ENCODE measurements at places on chromosomes 6 and 20.

DNA sequence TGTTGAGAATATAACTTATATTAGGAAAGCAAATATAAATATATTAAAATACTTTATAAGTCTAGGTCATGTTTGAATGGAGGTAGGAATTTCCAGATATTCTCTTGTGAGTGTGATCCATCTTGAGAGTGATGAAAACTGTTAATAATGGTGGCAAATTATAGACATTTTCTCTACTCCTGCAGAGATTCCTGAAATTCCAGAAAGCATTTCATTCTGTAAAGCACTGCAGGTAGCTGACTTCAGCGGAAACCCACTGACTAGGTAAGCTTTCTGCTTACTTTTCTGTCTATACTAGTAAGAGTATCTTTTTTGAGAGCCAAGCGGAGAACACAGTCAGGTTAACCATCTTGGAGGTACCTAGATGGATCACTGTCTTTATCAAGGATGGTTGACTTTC, 84.0 kb downstream of the LRRC1 start:
- DNase-seq: no peak

GRCh38 chr6:52579006-52579660, 2.3 kb upstream of the TRAM2 start:
- DNase-seq: no peak

GRCh38 chr6:39338397-39338796, 15.9 kb upstream of the KCNK16 start:
- no peak for DNase-seq

GRCh38 chr6:119122336-119122735, 43.9 kb upstream of the FAM184A start:
- DNase-seq: no peak

- DNase-seq: no peak
These were observed 106.4 kb downstream of the ASCC3 start for GRCh38 chr6:100774681-100775080.

GRCh38 chr20:63749597-63750508, 10.3 kb downstream of the SLC2A4RG start:
- no peak for DNase-seq

DNA sequence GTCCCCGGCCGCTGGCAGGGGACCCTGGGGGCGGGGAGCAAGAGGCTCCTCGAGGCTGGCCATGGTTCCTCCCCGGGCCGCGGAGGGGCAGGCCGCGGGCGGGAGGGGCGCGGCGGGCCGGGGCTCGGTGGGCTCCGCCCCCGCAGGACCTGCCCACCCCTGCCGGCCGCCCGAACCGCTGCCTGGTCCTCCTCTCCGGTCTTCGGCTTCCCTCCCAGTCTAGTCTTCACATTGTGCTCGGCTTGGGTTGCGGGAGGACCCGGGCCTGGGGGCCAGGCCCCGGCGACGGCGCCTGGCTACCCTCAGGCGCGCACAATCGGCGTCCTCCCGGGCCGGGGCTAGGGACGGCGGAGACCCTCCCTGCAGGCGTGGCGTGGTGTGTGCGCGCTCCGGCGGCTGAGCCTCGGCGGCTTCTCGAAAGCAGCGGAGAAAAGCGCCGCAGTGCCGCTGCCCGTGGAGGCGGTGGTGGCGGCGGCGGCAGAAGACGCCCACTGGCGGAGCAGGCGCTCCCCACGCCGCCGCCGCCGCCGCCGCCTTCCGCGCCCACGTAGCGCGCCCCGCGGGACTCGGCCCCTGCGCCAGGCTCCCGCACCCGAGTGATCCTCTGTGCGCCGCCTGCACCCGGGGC, at the start of gene PDE10A:
Gene PDE10A, minus strand, starts transcription at position 493 of the 628 bp plus-strand sequence. Its CDS starts 430 bp downstream, at position 63.
- peak; percentile 7 for DNase-seq

DNA sequence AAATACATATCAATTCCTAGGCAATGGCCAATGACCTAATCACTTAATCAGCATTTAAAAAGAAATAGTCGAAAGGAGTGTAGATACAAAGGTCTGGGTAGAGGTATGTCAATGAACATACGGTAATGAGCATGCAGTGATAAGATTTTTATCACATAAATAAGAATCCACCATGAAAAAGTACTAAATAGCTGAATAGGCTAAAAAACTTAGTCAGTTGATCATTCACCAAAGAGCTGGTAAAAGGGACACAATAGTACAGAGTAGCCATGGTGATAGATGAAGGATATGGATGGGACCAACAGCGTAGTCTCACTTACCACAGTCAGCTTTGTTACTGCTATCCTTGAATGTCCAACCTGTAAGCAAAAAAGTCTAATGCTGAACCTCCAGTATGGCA, 1018.6 kb upstream of the EYS start:
- DNase-seq: no peak

- DNase-seq: no peak
These were observed 42.3 kb downstream of the RALGAPB start for GRCh38 chr20:38514947-38515346.

DNA sequence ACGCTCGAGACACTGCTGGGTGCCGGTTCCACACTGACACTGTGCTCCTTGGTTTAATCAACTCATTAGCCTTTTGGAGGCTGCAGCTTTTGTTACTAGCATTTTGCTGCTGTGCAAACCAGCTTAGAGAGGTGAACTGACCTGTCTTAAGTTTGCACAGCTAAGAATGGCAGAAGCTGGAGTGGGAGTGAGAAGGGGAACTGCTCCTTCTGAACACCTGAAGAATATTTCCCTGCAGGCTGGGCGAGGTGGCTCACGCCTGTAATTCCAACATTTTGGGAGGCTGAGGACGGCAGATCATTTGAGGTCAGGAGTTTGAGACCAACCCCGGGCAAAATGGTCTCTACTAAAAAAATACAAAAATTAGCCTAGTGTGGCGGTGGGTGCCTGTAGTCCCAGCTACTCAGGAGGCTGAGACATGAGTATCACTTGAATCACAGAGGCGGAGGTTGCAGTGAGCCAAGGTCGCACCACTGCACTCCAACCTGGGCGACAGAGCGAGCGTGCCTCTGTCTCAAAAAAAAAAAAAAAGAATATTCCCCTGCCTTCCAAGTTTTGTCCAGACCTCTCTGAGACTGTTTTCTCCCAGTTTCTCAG, 5.0 kb downstream of the CEBPB start:
- DNase-seq: no peak

GRCh38 chr20:17712708-17713107, 12.9 kb downstream of the BANF2 start:
- no peak for DNase-seq

DNA sequence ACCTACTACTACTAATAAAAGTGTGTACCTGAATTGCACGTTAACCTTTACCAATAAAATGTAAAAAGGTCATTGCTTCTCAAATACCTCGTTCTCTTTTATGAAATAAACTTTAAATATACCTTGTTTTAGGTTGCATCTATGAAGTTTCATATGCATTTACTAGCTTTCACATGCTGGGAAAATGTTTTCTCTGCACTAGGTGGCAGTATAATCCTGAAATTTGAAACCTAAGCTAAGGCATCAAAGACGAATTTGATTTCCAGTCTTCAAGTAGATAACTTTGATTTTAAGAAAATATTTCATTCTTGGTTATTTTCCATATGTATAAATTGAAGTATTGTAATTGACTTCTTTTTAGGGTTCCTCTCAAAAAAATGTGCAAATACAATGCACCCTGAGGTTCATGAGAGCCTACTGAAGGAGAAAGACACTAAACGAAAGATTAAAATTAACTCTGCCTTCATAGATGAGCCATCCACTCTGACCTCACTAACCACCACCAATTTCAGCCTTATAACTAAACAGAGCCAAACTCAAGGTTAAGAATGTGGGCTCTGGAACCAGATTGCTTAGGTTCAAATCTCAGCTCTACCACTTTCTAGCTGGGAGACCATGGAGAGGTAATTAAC, 7.3 kb upstream of the COL9A1 start:
- no peak for DNase-seq

GRCh38 chr6:104183816-104184435, 675.8 kb downstream of the HACE1 start:
- no peak for DNase-seq

- no peak for DNase-seq
These were observed 63.4 kb downstream of the TXNDC5 start for GRCh38 chr6:7846966-7847818.

- DNase-seq: no peak
These were observed 26.5 kb upstream of the SMIM29 start for GRCh38 chr6:34275128-34275804.

DNA sequence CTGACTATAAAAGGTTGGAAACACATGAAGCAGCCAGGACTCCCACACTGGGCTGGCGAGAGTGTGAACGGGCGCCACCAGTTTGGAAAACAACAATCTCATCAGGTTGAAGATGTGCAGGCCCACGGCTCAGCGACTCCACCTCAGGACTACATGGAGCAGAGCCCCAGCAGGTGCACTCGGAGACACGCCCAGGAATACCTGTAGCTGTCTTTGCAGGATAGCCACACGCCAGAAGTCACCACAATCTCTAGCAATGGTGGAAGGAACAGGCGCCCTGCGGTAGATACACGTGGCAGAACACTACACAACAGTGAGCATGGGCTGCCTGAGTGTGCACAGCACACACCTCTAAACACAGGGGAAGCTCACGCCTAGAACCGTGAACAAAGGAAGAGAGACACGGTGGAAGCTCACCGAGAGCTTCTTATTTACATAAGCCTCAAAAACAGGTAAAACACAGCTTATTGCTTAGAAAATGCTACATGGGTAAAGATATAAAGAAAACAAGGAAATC, 28.7 kb upstream of the RPS6KA2 start:
- DNase-seq: no peak

DNA sequence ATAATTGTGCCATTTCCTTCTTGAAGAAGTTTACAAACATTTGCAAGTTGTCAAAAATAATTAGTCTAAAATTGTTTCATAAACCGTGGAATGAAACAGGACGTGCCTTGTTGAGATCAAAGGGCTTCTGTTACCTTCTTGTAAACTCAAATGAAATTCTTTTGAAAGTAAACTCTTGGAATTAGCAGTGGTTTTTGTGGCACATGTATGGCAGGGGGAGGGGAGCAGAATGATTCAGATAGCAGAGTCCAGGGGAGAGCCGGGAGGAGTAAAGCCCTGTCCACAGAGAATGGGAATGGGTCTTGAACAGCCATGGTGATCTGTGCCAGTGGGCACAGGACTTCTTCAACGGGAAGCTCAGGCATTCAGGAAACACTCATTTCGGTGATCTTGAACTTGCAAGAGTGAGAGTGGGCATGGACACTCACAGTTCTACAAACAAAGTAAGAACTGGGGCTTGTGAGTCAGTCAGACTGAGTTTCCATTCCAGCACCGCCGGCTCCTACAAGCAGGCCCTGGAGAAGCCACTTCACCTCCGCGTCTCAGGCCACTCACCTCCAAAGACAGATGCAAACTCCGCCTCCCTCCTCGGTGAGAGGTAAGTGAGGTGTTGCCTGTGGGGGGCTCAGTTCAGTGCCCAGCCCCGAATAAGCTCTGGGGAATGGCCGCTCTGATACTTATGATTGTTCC, 143.1 kb downstream of the CDH26 start:
- DNase-seq: no peak

DNA sequence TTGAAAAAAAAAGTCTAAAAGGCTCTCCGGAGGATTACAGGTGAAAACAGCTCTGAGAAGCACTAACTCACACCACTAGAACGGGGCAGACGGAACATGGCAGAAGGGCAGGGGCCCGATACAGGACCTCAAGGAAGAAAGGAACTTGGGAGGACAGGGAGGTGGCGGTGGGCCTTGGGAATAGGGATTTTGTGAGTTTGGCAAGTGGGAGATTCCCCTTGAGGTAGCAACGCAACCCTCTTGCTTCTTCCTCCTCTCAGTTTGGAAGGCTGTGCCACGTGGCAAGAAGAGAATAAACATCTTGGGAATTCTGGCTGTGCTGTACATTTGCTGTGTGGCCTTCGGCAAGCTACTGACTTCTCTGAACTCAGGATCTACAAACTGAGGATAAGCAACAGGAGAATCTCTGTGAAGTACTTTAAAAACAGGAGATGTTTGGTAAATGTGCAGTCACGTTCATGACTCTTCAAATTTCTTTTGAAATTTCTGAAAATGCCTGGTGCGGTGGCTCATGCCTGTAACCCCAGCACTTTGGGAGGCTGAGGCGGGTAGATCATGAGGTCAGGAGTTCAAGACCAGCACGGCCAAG, 220.8 kb downstream of the BCAS1 start:
- no peak for DNase-seq

GRCh38 chr6:118260833-118261232, 287.3 kb upstream of the PLN start:
- DNase-seq: no peak

GRCh38 chr6:119077643-119078375, 655 bp downstream of the FAM184A start:
- DNase-seq: peak; percentile 51

GRCh38 chr6:163860287-163861081, 446.0 kb downstream of the QKI start:
- no peak for DNase-seq

DNA sequence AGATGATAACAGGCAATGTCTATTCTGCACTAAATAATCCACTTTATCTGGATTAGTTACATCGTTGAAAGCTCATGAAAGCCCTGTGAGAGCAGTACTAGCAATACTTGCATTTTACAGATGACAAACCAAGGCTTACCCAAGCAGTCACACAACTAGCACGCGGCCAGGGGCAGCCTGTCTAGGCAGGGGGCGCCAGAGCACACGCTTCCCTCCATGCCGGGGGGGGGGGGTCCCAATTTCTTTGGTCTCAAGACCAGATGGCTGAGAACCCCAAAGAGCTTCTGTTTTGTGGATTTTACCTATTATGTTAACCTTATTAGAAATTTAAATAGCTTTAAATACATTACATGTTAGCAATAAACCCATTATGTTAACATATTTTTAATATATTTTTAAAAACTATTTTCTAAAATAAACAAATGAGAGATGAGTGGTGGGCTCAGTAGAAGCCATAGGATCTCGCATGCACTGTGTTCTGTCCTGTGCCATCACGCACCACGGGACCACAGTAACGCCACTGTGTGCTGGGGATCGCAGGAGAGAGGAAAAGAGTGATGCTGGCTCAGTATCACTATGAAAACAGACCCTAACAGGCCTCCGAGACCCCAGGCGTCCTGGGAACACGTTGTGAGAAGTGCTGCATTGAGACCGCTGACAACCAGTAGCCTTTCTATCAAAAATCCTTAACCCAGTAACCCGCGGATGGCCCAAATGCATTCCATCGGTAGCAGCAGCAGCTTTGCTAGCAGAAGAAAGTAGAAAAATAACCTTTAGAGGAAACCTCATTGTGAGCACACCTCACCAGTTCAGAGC, 5.3 kb upstream of the PRR18 start:
- DNase-seq: peak; percentile 64

GRCh38 chr6:148311966-148312669, 30.5 kb upstream of the SASH1 start:
- no peak for DNase-seq

- DNase-seq: no peak
These were observed 59.2 kb downstream of the METTL24 start for GRCh38 chr6:110298916-110299315.

GRCh38 chr6:154950979-154951344, 44.2 kb upstream of the TIAM2 start:
- DNase-seq: no peak
